ENCODE measurements at places on chromosomes 4 and X.
A peak's percentile ranks its signal among the peaks of the same experiment; 100 is the strongest.

- peak; percentile 12 for DNase-seq
Measured at GRCh38 chr4:42673082-42673425, 16.1 kb upstream of the ATP8A1 start.

GRCh38 chrX:2226182-2226581 lies 274.6 kb downstream of the DHRSX start:
- no peak for DNase-seq

- no peak for DNase-seq
Measured at GRCh38 chr4:179843370-179843769, 2399.8 kb upstream of the TENM3 start.

- no peak for DNase-seq
Measured at GRCh38 chr4:146099585-146099984, 75.9 kb upstream of the LSM6 start.

DNA sequence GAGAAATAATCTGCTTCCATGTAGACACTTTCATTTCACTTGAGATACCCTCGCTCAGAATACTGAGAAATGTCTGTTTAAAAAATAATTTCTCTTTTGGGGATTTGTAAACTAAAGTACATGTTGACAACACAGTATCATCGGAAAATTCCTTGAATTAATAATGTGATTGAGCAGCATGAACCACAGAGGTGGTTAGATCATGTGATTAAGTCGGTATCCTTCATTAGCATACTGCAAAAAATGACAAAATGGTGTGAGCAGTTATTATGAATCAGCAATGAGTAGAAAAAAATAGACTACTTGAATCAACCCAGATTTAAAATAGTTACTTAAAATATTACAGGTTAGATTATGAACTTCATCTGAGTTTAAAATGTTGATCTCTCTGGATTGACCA lies 14.1 kb downstream of the MAP7D3 start:
- DNase-seq, result no peak

DNA sequence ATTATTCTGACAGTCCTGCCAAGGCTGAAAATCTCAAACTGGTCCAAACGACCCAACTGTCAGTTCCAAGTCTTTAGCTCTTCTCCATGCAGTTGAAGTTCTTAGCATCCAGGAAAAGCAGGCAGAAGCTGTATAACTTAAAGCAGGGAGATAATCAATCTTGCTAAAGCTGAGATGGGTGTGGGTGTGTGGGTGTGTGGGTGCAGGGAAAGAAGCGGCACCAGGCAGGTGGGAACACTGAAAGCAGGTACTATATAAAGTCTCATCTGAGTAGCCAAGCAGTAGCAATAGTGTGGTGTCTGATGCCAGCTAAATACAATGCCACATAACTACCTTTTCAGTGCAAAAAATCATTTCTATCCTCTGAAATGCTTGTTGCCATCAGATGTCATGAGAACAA lies 69.7 kb upstream of the EGFL6 start:
- DNase-seq, result no peak

DNA sequence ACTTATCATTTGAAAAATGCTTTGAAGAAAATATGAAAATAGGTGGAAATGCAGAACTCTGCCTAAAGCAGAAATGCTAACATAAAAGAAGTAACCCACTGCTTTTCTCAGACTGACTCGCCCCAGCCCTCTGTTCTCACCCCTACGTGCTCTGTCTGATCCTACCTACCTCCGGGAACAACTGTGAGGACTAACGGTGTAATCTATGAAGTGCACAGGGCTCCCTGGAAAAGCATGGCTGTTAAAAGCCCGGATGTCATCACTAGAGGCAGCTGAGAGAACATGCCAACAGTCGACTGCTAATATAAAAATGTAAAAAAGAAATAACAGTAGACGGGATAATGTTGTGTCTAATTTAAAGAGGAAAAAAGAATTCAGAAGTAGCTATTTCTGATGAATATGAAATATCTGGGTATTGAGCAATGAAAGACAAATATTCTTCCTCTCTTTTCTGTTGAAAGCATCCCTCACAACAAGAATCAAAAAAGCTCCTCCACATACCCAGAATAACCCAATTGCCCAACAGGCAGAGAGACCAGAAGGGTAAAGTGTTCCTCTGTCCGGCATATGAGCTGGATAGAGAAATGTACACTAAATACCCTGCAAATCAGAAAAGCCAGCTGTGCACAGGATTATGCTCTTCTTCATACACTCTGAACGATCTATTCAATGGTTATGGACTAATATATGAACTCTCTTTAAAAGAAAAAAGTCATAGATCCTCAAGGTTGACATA lies 130.7 kb downstream of the TSPAN5 start:
- DNase-seq, result no peak

DNA sequence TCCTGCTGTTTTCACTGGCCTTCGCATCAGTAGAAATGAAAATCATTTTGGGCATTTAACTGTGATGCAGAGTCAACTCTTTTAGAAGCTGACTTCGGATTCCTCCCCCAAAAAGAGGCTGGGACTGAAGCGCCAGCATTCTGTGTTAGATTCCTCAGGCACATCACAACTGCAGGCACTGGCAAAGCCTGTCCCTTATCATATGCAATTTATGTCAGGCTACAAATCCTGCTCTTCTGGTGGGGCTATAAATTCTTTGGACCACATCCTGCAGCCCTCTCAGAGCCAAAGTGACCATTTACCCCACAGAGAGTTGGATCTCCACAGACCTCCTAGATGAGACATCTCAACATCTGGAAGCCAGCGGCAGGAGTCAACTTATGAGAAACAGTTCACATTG lies 138.4 kb downstream of the CBR4 start:
- no peak for DNase-seq

DNA sequence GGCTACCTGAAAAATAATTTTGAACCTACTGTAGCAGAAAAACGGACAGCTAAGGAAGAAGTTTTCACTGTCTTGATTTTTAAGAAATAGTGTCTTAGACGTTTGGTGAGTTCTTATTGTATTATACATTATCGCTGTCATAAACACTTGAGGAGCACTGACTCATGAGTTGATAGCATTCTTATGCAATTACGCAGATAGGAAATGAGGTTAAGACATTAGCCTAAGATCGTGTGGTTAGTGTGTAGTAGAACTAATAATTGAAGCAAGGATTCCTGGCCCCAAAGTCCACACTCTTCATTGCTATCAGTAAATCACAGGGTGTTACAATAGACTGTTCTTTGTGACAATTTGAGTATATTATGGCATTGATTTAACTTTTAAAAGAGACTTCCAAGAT lies 238.1 kb downstream of the ARAP2 start:
- no peak for DNase-seq
